ENCODE measurements at places on chromosomes 11 and 22.

DNA sequence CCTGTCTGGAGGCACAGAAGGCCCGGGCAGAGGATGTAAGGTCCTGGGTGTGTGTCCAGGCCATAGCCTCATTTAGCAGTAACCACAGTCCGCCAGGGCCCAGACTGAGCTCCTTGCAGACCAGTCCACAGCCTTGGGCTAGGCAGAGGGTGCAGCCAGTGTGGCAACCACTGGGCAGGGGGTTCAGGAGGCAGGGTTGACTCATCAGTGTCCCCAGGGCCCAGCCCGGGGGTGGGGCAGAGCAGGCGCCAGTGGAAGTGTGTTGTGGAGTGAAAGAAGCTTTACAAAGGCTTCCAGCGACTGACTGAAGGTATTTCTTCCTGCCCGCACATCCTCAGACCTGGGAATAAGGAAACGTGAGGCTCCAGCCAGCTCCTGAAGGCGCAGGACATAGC, 27.7 kb upstream of the WNT11 start:
- DNase-seq = no peak

- no peak for DNase-seq
Measured at GRCh38 chr22:21669026-21669425, 3.2 kb downstream of the PPIL2 start.

DNA sequence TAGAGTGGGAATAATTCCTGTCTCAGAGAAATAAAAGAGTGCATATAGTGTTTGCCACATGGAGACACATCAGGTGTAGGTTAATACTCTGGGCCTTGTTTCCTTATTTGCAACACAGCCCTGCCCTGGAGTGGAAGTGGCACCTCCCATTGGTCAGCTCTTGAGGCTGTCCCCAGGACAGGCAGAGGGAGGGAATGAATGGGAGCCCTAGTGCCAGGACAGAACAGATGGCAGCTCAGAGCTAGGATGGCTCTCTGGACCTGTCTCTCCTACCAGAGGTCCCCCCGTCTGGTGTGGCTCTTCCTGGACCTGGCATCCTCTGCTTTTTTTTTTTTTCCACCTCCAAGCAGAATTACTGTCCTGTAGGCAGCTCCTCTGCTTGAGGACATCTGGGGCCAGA, 35.6 kb downstream of the LIMK2 start:
- no peak for DNase-seq

GRCh38 chr11:21323617-21324016, 654.2 kb downstream of the NELL1 start:
- no peak for DNase-seq

GRCh38 chr11:94513091-94513490, 830 bp downstream of the C11orf97 start:
- no peak for DNase-seq

Measured in stimulated activated CD8-positive, alpha-beta memory T cell treated with anti-CD3 and anti-CD28 coated beads, Interleukin-2, amount 100 ng/mL, for 48 hours (primary cell).